ENCODE measurements at places on chromosomes 5 and 9. TPM values are rescaled to one million over a fixed set of nuclear protein-coding genes. Genes with fewer than 3 reads are reported as not detected.
A peak's percentile ranks its signal among the peaks of the same experiment; 100 is the strongest.

STKLD1 gene
- 8.3 TPM for total RNA-seq

MLANA gene
- not detected for total RNA-seq

TTF1 gene
- 20.9 TPM for total RNA-seq

DNLZ gene
- 38.2 TPM for total RNA-seq

NR2F1-AS1 gene
- total RNA-seq = 6.7 TPM

PCDHGC5 gene
- total RNA-seq = 5.0 TPM

DNA sequence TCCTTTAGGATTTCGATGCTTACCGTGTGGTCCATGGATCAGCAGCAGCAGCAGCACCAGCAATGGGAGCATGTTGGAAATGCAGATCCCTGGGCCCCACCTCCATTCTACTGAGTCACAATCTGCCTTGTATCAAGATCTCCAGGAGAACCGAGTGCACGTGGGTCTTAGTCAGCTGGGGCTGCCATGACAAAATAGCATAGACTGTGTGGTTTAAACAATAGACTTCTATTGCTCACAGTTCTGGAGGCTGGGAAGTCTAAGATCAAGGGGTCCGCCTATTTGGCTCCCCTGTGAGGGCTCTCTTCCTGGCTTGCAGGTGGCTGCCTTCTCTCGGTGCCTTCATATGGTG is 1.3 kb upstream of the PROP1 start:
- H3K27ac ChIP-seq = no peak overlapping the region
- no peaks in the 10 kb centered on the region for H3K4me1 ChIP-seq
- H3K27me3 ChIP-seq = peaks cover 35% of the 10 kb centered on the region
- no peak for DNase-seq
- no peak overlapping the region for H3K4me3 ChIP-seq

DNA sequence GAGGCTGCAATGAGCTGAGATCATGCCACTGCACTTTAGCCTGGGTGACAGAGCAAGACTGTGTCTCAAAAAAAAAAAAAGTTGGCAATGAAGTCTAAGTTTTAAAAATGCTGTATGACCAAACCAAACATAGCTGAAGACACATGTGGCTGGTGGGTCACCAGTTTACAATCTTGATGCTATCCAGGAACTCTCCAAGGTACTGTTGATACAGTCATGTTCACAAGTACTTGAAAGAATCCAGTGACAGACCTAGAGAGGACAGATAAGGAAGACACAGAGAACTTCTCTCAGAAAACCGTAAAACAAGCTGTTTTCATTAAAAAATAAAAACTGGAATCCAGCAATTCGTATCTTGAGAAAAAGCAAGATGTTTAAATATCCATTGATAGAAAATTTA is 95.7 kb downstream of the ACTBL2 start:
- no peaks in the 10 kb centered on the region for H3K27me3 ChIP-seq
- H3K27ac ChIP-seq = no peak overlapping the region
- no peaks in the 10 kb centered on the region for H3K36me3 ChIP-seq
- H3K4me3 ChIP-seq = no peak overlapping the region
- H3K4me1 ChIP-seq = no peaks in the 10 kb centered on the region

- H3K27ac ChIP-seq = no peak overlapping the region
- H3K4me1 ChIP-seq = peaks cover 87% of the 10 kb centered on the region
- H3K36me3 ChIP-seq = no peaks in the 10 kb centered on the region
Measured at GRCh38 chr5:54526604-54527288, 9.2 kb downstream of the SNX18 start.

DNA sequence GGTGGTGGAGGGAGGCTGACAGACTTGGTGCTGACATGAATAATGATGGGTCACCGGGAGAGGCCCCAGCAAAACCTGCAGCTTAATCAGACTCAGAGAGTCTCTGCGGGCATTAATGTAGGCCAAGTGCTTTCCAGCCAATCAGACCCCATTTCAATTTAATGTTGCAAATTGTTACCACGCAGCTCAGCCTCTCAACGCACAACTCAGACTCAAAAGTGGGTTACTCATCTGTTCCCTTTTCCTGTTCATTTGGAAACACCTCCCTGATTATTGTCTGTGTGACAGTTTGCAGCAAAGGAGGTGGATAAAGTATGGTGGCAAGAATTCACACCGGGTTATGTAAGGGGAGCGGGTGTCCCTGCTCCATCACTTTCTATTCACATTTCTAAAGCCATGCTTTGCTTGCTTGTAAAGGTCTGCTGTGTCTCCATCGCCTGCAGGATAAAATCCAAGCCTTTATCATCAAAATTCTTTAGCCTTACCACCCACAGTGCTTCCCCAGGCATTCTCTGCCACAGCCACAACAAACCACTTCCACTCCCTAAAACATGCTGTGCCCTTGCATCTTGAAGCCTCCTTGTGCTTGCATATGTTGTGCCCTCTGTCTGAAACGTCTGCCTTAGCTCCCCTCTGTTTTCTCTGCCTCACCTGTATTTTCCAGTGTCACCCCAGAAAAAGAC is 156.5 kb downstream of the ASTN2 start:
- H3K4me1 ChIP-seq = no peaks in the 10 kb centered on the region
- no peak for DNase-seq
- no peak overlapping the region for H3K27ac ChIP-seq
- H3K36me3 ChIP-seq = no peaks in the 10 kb centered on the region

DNA sequence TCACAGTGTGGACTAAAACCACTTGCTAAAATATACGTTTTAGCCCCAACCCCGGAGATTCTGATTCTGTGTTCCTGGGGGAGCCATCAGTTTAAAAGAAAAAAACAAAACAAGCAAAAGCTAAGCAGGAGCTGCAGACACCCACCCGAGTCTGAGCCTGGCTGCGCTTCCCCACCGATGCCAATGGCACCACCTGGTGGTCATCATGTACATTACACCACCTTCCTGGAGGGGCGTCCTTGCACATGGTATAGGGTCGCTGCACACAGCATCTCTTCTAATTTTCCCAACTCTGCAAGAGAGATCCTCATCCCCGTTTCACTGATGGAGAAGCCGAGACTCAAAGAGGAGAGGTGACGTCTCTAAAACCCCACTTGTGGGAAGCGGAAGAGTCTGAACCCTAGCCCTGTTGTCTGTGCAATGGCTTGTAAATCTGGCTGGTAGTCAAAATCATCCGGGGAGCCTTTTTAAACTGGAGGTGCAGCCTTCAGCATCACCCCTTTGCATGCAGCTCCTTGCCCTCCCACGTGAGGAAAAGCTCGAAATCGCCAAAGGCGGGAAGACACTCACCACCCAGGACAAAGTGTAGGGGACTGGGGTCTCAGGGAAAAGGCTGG is 23.1 kb upstream of the CNOT6 start:
- no peaks in the 10 kb centered on the region for H3K4me1 ChIP-seq
- no peak overlapping the region for H3K27ac ChIP-seq
- H3K36me3 ChIP-seq = no peaks in the 10 kb centered on the region
- peak; percentile 80 for DNase-seq

GRCh38 chr5:35212122-35212982 is 17.9 kb downstream of the PRLR start:
- no peaks in the 10 kb centered on the region for H3K4me1 ChIP-seq
- H3K4me3 ChIP-seq = no peak overlapping the region
- H3K27ac ChIP-seq = no peak overlapping the region
- H3K27me3 ChIP-seq = no peaks in the 10 kb centered on the region

DNA sequence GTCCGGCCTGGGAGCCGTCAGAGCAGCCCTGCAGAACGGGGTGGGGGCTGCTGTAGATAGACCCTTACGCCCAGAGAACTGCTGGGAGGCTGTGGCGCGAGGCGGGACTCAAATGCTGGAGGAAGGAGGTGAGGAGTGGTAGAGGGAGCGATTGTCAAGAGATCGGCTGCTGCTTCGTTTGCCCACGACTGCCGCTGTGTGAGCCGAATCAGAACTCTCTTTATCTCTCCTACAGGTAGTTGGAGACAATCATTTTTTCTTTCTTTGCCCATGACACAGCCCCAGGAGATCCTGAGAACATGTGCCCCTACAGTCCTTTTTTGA is 456 bp downstream of the ZNF79 start:
- DNase-seq = no peak
- H3K27ac ChIP-seq = peak overlapping the region; percentile 98
- peaks cover 8% of the 10 kb centered on the region for H3K36me3 ChIP-seq
- no peaks in the 10 kb centered on the region for H3K27me3 ChIP-seq
- H3K4me1 ChIP-seq = peaks cover 33% of the 10 kb centered on the region
- H3K4me3 ChIP-seq = peak overlapping the region; percentile 77

GRCh38 chr9:5269249-5269715 is 35.2 kb downstream of the RLN2 start:
- no peaks in the 10 kb centered on the region for H3K27me3 ChIP-seq
- H3K36me3 ChIP-seq = no peaks in the 10 kb centered on the region
- H3K4me1 ChIP-seq = no peaks in the 10 kb centered on the region
- H3K4me3 ChIP-seq = no peak overlapping the region
- H3K27ac ChIP-seq = no peak overlapping the region

- H3K4me1 ChIP-seq = no peaks in the 10 kb centered on the region
- peaks cover 79% of the 10 kb centered on the region for H3K36me3 ChIP-seq
- H3K27ac ChIP-seq = no peak overlapping the region
- no peaks in the 10 kb centered on the region for H3K27me3 ChIP-seq
- no peak for DNase-seq
Measured at GRCh38 chr9:92266486-92266885, 27.0 kb downstream of the IARS1 start.

DNA sequence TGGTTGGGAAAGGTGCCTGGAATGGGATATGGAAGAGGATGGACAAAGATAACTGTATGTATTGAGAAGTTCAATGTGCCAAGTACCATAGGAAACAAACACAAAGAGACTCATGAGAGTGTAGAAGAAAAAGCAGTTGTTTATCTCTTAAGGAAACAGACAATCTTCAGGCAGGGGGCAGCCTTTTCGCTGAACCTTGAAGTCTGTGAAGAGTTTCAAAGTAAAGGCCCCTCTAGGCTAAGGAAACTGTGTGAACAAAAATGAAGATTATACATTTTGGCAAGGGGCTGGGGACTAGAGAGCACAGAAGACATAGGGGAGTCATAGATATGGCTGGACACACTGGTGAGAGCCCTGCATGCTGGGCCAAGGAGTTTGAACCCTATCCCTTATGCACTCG is 27.5 kb upstream of the FRMPD1 start:
- DNase-seq = no peak
- no peak overlapping the region for H3K4me3 ChIP-seq
- no peaks in the 10 kb centered on the region for H3K4me1 ChIP-seq
- no peaks in the 10 kb centered on the region for H3K36me3 ChIP-seq
- no peak overlapping the region for H3K27ac ChIP-seq

DNA sequence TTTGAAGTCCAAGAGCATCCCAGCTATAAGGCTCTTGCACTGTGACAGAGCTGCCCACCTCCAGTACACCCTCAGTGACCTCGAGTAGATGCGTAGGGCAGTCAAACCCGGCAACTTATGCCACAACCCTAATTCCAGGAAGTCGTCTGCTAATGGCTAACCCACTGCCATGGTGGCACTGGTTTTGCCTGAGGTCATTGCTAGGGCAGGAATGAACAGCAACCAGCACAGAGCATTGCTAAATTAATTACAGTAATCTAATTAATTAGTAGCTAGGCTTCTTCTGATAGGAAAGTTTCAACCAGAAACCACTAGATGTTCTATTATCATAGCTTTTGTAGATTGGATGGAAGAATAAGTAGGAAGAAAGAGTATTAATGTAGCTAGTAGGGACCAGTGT is 122.8 kb downstream of the DPYSL3 start:
- H3K4me1 ChIP-seq = no peaks in the 10 kb centered on the region
- H3K27me3 ChIP-seq = no peaks in the 10 kb centered on the region
- DNase-seq = no peak
- H3K36me3 ChIP-seq = no peaks in the 10 kb centered on the region
- H3K27ac ChIP-seq = peak overlapping the region; percentile 34

DNA sequence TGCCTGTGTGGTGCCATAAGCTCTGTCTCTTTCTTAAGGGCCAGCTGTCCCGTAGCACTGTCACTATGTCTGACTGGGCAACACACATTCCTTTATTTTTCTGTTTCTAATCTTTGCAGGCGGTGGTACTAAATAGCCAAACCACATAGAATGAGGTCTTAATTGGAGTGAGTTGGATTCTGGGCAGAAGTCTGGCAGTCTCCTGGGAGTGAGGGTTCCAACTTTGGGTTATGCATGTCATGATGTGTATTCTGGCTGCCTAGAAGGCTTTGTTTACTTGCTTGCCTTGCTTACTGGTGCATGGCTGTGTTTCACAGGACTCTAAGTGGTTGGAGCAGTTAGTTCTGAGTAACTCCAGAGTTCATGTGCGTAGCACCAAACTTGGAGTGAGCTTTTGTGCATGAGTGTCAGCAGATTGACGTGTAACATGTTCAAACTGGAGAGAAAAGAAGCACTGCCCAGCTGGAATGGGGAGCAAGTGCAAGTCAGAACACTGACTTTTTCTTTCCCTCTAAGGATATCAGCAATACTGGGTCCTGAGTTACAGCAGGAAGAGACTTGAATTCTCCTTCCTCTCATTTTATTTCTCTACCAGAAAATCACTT is 185.8 kb downstream of the PCSK1 start:
- H3K27ac ChIP-seq = no peak overlapping the region
- no peak overlapping the region for H3K4me3 ChIP-seq
- peaks cover 4% of the 10 kb centered on the region for H3K4me1 ChIP-seq
- no peaks in the 10 kb centered on the region for H3K36me3 ChIP-seq

- no peaks in the 10 kb centered on the region for H3K4me1 ChIP-seq
- no peaks in the 10 kb centered on the region for H3K27me3 ChIP-seq
- no peak overlapping the region for H3K27ac ChIP-seq
- no peak for DNase-seq
- H3K4me3 ChIP-seq = no peak overlapping the region
Measured at GRCh38 chr9:128355451-128355850, 15.1 kb downstream of the SLC27A4 start.

DNA sequence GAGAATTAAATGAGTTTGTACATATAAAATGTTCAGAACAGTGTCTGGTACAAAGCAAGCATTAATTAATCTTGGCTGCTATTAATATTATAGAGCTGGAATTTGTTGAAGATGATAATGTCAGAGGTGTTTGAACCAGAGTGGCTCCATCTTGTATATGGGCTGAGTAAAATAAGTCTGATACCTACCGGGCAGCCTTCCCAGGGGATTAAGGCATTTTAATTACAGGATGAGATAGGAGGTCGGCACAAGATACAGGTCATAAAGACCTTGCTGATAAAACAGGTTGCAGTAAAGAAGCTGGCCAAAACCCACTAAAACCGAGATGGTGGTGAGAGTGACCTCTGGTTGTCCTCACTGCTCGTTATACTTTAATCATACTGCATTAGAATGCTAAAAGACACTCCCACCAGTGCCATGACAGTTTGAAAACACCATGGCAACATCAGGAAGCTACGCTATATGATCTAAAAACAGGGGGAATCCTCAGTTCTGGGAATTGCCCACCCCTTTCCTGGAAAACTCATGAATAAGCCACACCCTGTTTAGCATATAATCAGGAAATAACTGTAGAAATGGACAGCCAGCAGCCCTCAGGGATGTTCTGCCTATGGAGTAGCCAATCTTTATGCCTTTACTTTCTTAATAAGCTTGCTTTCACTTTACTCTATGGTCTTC is 90.2 kb downstream of the PLK2 start:
- H3K4me1 ChIP-seq = no peaks in the 10 kb centered on the region
- H3K4me3 ChIP-seq = no peak overlapping the region
- no peaks in the 10 kb centered on the region for H3K27me3 ChIP-seq
- H3K36me3 ChIP-seq = no peaks in the 10 kb centered on the region
- no peak for DNase-seq

GRCh38 chr5:124816381-124816780 is 69.9 kb upstream of the ZNF608 start:
- no peaks in the 10 kb centered on the region for H3K4me1 ChIP-seq
- H3K4me3 ChIP-seq = no peak overlapping the region
- DNase-seq = no peak
- H3K36me3 ChIP-seq = no peaks in the 10 kb centered on the region
- H3K27me3 ChIP-seq = no peaks in the 10 kb centered on the region

- peaks cover 45% of the 10 kb centered on the region for H3K27me3 ChIP-seq
- DNase-seq = no peak
- H3K27ac ChIP-seq = no peak overlapping the region
- peak overlapping the region; percentile 35 for H3K4me3 ChIP-seq
- no peaks in the 10 kb centered on the region for H3K36me3 ChIP-seq
- no peaks in the 10 kb centered on the region for H3K4me1 ChIP-seq
Measured at GRCh38 chr5:168291964-168292785, 730 bp downstream of the WWC1 start.
